ENCODE measurements at places on chromosomes 2 and 18.

DNA sequence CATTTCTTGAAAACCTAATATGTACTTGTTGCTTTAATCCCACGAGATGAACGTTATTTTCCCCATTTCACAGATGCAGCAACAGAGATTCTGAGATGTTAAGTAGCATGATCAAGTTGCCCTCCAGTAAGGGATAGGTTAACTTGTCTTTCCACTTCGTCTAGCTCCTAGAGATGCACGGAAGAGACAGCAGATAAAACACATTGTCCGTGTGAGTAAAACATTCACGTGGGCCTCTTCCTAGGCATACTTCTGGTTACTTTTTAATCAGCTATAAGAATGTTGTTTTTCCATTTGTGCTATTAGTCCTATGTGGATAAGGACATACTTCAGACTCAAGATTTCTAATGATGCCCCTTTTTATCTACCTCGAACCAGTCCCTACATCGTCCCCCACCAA lies 1.2 kb upstream of the ARHGAP28 start:
- no peak for DNase-seq

- DNase-seq: no peak
Measured at GRCh38 chr2:28319118-28320008, 73.3 kb upstream of the FOSL2 start.

DNA sequence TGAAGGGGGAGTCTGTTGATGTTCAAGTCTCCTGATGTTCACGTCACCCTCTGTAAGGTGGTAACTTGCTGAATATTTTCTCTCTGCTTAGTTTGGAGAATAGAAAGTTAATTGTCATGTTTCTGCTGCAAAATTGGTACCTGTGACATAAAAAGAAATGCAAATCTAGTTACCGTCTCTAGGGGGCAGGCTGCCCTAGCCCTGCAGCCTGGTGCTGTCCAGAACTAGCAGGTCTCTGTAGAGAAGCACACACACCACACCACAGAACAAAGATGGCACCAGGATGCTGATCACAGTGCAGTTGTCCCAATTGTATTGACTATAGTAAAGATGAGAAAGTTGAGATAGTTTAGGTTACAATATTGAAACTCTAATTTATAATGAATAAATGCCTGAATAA lies 47.0 kb downstream of the SLC9A4 start:
- DNase-seq: no peak

DNA sequence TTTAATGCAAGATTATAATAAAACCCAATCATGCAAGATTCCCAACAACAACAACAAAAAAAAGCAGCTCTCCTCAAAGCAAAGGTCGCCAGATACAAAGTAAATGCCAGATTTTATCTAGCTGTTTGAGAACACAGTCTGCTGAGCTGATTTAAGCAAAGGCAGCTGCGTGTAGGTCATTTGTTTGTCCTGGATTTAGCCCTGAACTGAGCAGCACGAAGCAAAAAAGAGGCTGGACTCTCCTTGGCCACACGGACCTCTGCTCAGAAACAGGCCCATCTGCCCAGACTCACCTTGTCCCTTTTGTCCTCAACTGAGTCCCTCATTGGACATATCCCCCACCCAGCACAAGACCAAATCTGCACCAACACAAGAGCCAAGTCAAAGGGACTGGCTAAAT lies 91.5 kb downstream of the PID1 start:
- no peak for DNase-seq

Measured in stimulated activated CD4-positive, alpha-beta T cell treated with anti-CD3 and anti-CD28 coated beads, TNF-alpha, amount 100 ng/mL, for 1 hour (primary cell).